Left renal cortex interstitium (tissue), 4 donors: ENCODE measurements at places on chromosomes 2 and 18. TPM values are rescaled to one million over a fixed set of nuclear protein-coding genes. Genes with fewer than 3 reads are reported as not detected.

The DSG2 gene
- polyA plus RNA-seq: 43.6 TPM

The TDRD15 gene
- polyA plus RNA-seq: 0.04 TPM

The SERPINB8 gene
- polyA plus RNA-seq: 4.5 TPM

The IMPACT gene
- 76.4 TPM for polyA plus RNA-seq

The CPO gene
- 1.0 TPM for polyA plus RNA-seq

The DUSP28 gene
- 7.5 TPM for polyA plus RNA-seq

- DNase-seq: no peak
Observed at GRCh38 chr2:187125318-187125717, 276.3 kb upstream of the ZSWIM2 start.

DNA sequence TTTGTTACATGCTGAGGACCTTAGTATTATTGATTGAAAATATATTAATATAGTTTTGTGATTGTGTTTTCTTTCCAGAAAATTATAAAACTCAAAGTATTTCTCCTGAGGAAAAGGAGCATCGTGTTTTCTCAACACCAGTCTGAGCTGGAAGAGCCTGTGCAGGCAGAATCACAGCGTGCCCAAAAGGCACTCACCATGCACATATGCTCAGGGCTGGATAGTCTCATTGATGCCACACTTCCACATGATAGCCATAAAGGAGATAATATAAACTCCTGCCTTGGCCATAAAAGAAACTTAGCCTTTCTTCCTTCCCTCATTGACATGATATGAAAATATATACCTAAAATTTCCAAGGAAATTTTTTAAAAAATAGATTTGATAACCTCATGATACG lies 4.0 kb downstream of the PDE1A start:
- DNase-seq: no peak

DNA sequence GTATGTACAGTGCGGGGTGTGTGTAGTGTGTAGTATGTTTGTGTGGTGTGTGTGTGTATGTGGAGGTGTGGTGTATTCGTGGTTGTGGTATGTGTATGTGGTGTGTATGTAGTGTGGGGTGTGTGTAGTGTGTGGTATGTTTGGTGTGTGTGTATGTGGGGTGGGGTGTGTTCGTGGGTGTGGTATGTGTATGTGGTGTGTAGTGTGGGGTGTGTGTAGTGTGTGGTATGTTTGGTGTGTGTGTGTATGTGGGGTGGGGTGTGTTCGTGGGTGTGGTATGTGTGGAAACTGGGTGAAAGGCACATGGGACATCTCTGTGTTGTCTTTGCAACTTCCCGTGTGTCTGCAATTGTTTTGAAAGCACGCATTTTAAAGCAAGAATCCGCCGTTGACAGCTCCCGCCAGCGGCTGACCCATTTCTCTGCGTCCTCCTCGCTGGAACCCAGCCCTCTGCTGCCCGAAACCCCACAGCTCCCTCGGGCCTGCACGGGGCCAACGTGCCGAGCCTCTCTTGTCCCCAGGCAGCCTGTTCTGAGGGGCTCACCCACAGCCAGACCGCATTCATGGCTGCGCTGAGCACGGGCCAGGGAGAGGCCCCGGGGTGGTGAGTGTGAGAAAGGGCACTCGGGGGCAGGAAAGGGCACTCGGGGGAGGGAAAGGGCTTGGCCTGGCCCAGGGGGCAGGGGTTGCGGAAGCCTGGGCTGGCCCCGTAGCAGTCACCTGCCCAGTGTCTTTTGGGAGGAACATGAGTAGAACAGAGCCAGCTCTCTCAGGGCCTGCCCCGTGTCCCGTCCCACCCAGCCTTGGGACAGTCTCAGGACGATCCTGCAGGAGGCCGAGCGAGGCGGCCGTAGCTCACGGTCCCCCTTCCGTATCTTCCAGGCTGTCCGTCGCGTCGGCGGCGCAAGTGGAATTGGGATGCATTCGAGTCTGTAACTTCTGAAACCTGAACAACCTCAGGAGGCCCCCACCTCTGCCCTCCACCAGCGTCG lies 61.4 kb downstream of the TWIST2 start:
- no peak for DNase-seq

GRCh38 chr2:38483776-38484501 lies 106.9 kb upstream of the ATL2 start:
- no peak for DNase-seq

DNA sequence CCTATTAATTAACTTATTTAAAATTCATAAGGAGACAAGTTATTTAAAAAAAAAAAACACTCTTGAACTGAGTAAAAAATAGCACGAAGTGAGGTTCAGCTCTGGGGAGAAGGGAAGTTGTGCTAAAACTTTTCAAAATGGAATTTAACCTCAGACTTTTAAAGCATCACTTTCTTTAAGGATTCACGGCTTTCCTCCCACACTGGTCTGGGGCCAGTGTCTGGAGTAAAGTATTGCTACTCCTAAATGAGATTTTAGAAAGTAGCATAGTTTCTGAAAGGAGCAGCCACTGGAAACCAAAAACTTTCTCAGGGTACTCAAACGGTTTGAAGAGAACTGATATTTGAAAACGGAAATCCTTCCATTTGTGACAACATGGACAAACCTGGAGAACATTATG lies 97.7 kb upstream of the CYP1B1 start:
- no peak for DNase-seq

- DNase-seq: no peak
Observed at GRCh38 chr2:41900101-41900577, 147.7 kb upstream of the PKDCC start.

DNA sequence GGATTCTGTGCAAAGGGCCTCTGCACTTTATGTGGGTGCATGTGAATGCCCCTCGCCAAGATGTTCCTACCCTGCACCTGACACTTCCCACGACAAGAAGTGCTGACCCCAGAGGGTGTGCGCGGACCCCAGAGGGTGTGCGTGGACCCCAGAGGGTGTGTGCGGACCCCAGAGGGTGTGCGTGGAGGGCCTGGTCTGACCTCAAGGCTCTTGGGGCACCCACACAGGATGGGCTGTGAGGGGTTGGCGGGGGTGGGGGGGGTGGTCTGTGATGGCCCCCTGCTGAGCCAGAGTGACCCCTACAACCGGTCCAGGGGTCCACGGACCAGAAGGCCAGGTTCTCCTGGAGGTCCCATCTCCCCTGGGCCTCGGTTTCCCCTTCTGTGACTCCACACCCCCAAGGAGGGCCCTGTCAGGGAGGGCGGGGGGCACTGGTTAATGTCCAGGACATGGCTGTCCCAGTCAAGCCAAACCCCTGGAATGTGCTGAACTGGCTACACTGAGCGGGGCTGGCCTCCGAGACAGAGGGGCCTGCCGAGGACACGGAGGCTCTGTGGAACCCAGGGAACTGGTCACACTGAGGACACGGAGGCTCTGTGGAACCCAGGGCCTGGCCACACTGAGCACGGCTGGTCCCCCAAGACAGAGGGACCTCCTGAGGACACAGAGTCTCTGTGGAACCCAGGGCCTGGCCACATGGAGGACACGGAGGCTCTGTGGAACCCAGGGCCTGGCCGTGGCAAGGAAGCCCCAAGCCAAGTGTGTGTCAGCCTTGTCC lies 3.1 kb downstream of the NEU4 start:
- no peak for DNase-seq

DNA sequence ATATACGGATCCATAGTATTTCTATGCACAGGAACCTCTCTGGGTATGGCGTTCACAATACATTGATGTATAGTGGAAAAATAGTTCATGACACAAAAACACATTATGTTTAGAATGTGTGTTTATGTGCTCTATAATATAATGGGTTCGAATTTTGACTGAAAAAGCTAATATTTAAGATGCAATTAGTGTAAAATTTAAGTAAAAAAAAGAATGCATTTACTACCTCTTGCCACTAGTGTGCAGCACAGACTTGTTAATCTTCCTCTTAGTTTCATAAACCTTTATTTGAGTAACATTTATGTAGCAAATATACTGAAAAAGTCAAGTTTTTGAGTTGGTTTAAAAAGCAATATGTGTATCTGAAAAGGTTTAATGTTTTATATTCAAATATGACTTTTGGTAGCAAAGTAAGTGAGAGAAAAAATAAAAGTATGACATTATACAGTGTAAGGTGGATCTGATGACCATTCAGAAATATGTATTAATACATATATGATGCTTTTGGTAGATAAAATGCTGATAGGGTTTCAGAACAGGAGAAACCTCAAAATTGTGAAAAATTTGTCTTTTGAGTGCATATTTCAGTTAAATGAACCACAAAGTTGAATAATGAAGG lies 49.4 kb downstream of the CCDC102B start:
- DNase-seq: no peak

DNA sequence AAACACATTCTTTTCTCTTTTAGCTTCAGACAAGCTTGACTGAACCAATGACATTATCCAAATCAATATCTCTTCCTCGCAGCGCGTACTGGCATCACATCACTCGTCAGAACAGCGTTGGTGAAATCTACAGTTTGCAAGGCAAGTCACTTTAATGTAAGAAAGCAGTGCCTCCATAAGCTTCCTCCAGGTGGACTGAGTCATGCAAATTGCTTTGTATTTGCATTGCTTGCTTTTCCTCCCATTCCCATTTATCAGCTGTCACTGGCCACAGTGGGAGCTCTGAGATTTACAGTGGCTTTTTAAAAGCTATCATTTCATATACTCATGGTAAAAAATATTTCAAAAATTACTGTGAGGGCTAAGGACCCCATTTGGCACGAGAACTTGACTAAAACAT lies 189.9 kb downstream of the CD226 start:
- no peak for DNase-seq

GRCh38 chr2:236162882-236163470 lies 5.2 kb downstream of the GBX2 start:
- DNase-seq: no peak

GRCh38 chr2:196074631-196075030 lies 6.0 kb upstream of the DNAH7 start:
- no peak for DNase-seq

GRCh38 chr2:179341152-179341866 lies 76.7 kb upstream of the SESTD1 start:
- no peak for DNase-seq

DNA sequence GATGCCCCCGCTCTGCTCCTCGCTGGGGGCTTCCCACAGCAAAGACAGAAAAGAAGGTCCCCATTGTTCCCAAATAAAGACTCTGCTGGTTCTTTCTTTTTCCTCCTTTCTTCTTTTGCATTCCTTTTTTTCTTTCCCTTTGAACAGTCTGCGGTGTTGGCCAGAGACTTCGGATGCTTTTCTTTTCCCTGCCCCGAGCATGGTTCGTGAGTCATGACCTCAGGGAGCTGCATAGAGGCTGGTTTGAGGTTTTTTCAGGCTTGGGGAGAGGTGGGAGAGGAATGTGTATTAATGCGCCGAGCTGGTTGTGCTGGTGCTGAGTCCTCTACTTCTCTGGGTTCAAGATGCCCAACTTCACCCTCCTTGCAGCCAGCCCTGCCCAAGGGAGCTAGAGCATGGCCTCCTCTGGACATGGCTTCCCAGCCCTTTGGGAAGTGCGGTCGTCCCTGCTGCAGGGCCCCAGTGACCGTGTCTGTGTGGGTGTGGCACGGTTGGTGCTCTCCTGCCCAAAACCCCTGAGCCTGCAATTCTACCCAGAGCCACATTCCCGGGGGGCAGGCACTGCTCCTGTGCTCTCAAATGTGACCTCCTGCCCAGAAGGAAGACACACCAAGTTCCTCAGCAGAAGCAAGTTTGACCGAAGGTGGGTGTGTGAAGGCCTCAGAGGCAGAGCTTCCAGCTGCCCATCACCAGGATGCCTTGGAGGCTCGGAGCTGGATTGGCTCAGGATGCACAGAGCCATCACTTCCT lies 9.0 kb upstream of the ARHGEF4 start:
- no peak for DNase-seq

DNA sequence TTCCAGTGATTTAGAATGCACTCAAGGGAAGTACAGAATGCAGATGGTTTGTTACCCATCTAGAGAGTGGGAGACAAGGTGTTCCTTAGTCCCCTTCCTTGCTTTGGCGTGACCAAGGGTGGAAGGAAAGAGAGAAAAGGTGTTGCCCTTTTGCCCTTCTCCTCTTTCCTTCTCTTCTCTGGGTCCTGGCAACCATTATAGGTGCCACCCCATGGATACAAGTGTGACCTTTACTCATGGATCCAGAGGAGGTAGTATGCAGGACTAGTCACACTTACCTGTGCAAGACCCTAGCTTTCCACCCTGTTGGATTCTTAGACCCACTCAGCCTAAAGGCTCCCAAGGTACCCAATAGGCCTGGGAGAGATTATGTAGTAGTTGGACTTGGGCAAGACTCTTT lies 11.6 kb upstream of the RBFA start:
- DNase-seq: no peak

DNA sequence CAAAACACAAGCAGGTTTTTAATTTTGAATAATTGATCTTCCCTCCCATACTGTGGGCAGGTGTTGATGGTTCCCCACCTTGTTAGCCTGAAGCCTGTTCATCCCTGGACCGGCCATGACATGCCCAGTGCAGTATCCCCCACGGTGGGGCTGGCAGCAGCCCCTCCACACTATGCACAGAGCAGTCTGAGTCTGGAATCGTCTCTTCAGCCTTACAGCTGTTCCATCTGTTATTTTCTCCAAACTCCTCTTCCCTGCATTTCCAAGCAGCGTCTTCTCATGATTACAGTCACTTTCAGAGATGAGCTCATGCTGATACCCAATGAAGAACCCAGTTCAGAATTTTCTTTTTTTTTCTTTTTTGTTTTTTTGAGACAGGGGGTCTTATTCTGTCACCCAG lies 68.2 kb downstream of the ADI1 start:
- no peak for DNase-seq

- no peak for DNase-seq
Observed at GRCh38 chr2:3598912-3599854, 4.3 kb downstream of the COLEC11 start.

DNA sequence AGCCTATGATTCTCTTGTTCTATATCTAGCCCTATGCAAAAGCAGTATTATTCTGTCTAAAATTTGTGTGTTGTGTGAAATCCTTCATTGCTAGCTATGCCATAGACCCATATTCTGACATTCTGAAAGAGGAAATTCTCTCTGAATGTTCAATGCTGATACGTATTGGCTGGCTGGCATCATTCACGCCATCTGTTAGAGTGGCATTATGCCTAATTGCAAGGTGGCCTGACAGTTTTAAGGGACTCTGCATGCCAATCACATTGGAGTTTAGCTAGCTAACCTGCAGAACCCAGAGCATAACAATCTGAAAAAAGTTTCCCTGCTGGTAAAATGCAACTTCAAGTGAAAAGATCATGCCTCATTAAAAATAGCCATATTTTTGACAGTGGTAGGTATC lies 316.0 kb downstream of the SOX11 start:
- DNase-seq: no peak

DNA sequence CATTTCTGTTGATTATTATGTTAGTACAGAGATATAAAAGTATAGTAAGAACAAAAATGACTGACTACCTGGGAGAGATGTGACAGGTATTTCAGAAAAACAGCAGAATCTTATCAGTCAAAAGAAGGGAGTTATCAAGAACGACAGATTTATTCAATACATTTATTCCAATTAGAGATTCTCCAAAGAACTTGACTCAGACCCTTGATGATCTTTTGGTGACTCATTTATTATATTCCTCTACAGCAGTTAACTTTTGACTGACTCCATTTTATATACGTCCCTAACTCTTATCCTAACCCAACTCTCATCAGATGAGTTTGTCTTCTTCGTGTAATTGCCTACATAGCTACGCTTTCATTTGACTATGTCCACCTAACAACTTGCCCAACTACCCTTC lies 91.1 kb downstream of the C2orf74 start:
- DNase-seq: no peak
